ENCODE measurements at places on chromosomes 7 and 10.
A peak's percentile ranks its signal among the peaks of the same experiment; 100 is the strongest.

- DNase-seq, result no peak
Observed at GRCh38 chr7:132939495-132939894, 142.4 kb downstream of the CHCHD3 start.

GRCh38 chr7:70681469-70682350 lies 450.2 kb upstream of the GALNT17 start:
- DNase-seq, result no peak

- no peak for DNase-seq
Observed at GRCh38 chr7:584122-584465, 64.4 kb upstream of the PDGFA start.

DNA sequence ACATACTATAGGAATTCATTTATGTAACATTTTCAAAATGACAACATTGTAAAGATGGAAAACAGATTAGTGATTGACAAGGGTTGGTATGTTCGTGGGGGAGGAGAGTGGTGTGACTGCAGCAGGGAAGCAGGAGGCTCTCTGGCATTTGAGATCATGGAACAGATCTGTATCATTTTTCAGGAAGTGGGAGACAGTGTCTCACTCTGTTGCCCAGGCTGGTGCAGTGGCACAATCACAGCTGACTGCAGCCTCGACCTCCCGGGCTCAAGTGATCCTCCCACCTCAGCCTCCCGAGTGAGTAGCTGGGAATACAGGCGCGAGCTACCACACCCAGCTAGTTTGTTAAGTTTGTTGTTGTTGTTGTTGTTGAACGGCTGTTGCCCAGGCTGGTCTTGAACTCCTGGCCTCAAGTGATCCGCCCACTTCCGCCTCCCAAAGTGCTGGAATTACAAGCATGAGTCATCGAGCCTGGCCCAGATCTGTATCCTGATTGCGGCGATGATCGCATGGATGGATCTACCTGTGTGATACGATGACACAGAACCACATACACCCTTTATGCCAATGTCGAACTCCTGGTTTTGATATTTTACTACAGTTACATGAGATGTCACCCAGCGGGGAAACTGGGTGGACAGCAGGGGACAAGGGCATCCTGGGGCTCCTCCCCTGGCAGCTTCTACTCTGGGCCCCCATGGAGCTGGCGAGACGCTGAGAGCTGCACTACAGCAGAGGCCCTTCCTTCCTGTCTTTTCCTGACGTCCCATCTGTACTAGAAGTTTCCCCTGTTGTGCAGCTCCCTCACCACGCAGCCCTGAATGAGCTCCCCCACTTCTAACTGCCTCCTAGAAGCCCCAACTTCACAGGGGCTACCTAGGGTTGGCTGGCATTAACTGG lies 12.3 kb upstream of the CYTH3 start:
- no peak for DNase-seq

- DNase-seq, result no peak
Observed at GRCh38 chr10:47154762-47155161, 145.2 kb upstream of the GDF10 start.

GRCh38 chr7:73964786-73965185 lies 63.2 kb upstream of the ELN start:
- no peak for DNase-seq

GRCh38 chr7:135313971-135314370 lies 80.3 kb downstream of the STRA8 start:
- no peak for DNase-seq

DNA sequence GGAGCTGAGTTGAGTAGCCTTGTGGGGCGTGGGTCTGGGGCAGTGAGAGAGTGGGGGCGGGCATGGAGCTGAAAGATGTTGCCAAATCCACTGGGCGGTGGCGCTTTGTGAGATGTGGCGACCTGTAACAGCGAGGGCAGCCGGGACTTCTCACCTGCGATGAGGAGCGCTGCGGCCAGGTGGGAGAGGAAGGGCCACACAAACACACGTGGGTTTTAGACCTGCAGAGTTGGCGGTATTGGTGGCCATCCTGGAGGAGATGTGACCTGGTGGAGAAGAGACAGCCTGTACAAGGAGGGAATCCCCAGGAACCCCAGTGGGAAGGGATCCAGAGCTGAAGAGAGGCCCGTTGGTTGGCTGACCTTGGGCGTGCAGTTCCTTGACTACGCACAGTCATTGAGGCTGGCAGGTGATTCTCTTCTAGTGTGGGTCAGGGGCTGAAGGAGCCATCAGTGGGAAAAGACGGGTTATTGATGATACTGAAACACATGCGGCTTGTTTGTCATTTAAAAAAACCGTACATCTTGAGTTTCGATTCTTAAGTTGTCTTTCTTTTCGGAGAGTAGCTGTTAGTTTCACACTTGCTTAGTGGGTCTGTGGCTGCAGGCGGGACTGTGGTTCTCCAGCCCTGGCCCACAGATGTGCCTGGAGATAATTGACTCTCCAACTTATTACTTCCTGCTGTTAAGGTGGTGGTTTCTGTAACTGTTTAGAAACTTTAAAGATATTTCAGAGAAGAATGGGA lies 2.4 kb downstream of the CHST12 start:
- no peak for DNase-seq

- DNase-seq, result no peak
Observed at GRCh38 chr10:13987446-13987845, 343.3 kb downstream of the FRMD4A start.

- no peak for DNase-seq
Observed at GRCh38 chr7:74405899-74406512, 47.7 kb upstream of the GTF2IRD1 start.

DNA sequence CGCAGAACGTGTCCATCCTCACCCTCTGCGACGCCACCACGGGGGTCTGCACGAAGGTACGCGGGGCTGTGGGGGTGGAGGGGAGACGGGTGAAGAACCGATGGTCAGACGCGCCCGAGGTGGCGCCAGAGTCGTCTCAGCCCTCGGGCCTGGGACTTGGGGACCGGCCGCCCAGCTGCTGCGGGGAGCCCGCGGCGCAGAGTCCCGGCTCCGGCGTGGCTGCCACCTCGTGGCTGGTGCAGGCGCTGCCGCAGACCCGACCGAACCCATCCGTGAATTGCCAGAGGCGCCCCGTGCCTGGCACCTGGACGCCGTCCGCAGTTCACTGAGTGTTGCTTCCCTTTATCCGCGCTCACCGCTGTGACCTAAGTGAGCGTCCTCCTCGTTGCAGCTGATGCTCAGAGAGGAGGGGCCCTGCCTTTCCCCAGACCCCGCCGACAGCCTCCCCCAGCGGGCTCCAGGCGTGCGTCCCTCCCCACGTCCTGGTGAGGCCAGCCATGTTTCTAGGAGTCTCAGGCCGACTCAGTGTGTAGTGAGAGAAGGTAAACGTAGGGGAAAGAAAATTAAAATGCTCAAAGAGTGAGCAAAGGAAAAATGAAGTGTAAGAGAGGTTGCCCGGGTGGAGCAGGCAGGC lies 208.7 kb downstream of the PAXIP1 start:
- DNase-seq, result no peak

DNA sequence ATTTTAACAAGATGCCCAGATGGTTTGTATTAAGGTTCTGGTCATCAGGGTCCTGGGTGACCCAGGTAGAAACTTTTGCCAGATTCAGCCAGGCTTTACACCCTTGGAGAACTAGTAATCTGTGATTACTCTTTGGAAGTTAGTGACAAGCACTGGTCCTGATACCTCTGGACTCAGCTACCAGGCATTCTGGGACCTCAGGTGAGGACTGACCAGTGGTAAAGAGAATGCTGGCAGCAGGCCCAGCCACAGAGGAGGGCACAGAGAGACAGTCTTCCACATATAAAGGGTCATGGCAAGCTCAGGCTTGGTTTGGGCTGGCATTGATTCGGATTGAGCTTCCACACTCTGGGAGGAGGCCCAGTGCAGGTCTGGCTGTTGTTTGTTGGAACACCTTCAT lies 112.0 kb upstream of the CHST15 start:
- no peak for DNase-seq

GRCh38 chr10:116460219-116460618 lies 32.6 kb downstream of the PNLIPRP3 start:
- DNase-seq, result no peak

GRCh38 chr10:96427291-96427690 lies 68.5 kb upstream of the OPALIN start:
- DNase-seq, result no peak

DNA sequence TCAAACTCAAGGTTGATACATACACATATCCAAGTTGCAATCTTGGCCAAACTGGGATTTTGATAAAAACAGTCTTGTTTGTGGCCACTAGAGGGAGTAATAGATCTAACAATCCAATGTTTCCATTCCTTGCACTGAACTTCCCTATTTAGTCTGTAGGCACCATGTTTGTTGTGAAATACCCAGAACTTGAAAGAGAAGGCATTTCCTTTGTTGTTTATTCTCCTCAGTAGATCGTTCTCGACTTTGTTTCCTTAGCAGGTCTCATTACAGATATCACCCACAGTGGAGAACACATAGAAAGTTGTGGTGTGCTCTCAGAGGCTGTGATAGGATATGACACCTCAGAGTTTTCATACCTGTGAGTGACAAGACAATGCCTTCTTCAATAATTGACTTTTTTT lies 70.3 kb upstream of the MXI1 start:
- DNase-seq, result peak; percentile 26

- DNase-seq, result no peak
Observed at GRCh38 chr10:3179174-3179573, 6.6 kb upstream of the PITRM1 start.

DNA sequence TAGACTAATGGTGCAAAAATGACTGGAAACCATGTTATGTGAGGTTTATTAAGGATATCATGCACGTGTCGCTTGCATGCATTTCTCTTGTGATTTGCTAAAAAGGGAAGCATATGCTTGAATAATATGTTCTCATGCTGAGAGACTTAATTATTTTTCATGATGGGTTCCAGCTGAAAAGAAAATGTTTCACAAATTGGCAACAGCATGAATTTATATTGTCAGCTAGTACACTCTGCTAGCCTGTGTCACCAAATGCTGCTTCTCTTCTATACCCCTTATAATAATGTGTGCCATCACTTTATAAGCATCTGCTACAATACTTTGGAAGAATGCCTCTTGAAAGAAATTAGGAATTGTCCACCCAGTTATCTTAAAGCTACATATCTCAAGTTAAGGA lies 63.0 kb downstream of the GNAI1 start:
- DNase-seq, result no peak

DNA sequence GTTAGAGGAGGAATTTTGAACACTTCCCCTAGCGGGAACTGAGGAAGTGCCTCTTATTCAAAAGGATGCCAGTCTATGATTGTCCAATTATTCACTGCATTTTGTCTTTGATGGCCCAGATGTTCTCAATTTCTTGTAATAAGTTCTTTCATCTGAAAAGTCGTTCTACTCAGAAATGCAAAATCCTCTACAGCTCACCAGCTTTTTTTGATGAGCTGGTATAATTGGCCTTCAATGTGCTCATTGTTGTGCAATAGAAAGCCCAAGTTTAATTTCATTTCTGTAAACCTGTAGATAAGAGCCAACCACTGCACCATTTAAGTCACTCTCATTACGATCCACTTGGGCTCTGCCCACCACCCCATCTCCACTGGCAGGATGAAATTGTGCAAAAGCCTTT lies 978.7 kb upstream of the AUTS2 start:
- no peak for DNase-seq

- no peak for DNase-seq
Observed at GRCh38 chr10:33434933-33435332, 100.5 kb upstream of the NRP1 start.

- DNase-seq, result no peak
Observed at GRCh38 chr7:30380294-30380693, 95.9 kb downstream of the ZNRF2 start.

DNA sequence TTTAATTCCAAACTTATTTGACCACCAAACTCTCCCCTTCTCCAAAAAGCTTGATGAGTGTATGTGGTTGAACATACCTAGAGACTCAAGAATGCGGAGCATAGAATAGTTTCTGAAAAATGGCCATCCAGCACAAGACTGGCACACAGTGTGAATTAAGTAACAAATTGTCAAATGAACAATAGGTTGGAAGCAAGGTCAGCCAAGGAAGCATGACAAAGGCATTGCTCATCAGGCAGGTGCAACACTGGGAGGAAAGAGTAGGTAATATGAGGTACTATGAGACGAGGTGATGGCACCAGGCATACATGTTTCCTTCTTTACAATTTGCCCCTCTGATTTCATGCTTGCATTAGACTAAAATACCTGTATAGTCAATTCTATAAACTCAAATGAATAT lies 73.7 kb downstream of the DKK1 start:
- DNase-seq, result no peak

GRCh38 chr7:36514289-36515243 lies 124.9 kb downstream of the ANLN start:
- DNase-seq, result peak; percentile 14

- no peak for DNase-seq
Observed at GRCh38 chr10:89327803-89328441, at the start of gene IFIT3. TSS of gene IFIT3 (plus strand) at chr10:89327997. CDS start at chr10:89328074, 77 bp downstream.

GRCh38 chr7:150715293-150715692 lies 1.1 kb upstream of the GIMAP1 start:
- no peak for DNase-seq

GRCh38 chr10:535051-535450 lies 154.4 kb downstream of the DIP2C start:
- DNase-seq, result no peak

- DNase-seq, result no peak
Observed at GRCh38 chr10:127447197-127447596, 101.9 kb upstream of the NPS start.

- DNase-seq, result no peak
Observed at GRCh38 chr7:28410628-28411531, 1.4 kb upstream of the CREB5 start.

DNA sequence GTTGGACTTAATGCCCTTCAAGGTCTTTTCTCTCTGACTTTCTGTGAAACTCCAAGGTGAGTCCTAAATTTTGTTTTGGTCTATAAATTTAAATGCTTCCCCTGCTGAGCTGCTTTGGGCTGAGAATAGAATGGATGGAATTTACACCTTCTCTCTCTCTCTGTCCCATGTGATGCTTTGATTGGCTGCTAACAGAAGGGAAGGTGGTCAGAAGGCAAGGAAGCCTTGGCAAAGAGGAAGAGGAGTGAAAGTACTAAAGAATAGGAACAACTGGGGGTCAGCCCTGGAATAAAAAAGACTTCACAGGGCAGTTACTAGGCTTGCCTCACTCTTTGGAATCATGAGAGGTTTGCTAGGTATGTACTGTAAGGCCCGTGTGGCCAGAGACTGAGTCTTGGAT lies 260.2 kb downstream of the AUTS2 start:
- DNase-seq, result no peak

- DNase-seq, result peak; percentile 56
Observed at GRCh38 chr10:46226232-46226631, 60.6 kb upstream of the ANTXRL start.

- no peak for DNase-seq
Observed at GRCh38 chr7:37930226-37930948, 9.9 kb downstream of the EPDR1 start.

GRCh38 chr7:47690902-47691558 lies 109.1 kb upstream of the TNS3 start:
- DNase-seq, result no peak

- DNase-seq, result no peak
Observed at GRCh38 chr7:43737467-43738127, 8.3 kb upstream of the COA1 start.

- DNase-seq, result no peak
Observed at GRCh38 chr7:4725014-4725849, 43.1 kb downstream of the FOXK1 start.

GRCh38 chr7:148763622-148764021 lies 64.9 kb downstream of the CUL1 start:
- DNase-seq, result no peak
